ENCODE measurements at places on chromosomes 7 and 10.

DNA sequence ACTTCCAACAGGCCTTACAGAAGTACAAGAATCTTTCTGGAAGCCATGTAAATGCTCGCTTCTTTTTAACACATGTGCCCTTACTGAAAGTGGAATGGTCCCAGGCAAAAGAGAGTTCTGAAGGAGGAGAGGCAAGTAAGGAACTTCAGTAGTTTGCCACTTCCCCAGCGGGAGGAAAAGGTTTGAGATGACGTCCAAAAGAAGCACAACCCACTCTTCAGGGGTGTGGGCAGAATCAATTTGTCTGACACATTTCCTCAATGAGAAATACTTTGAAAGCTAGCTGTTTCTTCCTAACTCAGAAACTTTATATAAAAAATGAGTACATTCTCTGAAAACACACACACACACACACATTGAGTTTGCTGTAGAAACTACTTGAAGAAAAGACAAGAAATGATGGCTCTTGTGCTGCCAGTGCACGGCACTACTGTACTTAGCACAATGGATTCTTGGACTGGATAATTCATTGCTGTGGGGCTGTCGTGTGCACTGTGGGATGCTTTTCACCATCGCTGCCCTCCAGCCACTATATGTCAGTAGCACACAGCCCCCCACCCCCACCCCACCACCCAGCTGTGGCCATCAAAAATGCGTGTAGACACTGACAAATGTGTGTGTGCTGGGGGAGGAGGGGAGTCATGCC, 183.0 kb downstream of the SRPK2 start:
- DNase-seq = no peak

DNA sequence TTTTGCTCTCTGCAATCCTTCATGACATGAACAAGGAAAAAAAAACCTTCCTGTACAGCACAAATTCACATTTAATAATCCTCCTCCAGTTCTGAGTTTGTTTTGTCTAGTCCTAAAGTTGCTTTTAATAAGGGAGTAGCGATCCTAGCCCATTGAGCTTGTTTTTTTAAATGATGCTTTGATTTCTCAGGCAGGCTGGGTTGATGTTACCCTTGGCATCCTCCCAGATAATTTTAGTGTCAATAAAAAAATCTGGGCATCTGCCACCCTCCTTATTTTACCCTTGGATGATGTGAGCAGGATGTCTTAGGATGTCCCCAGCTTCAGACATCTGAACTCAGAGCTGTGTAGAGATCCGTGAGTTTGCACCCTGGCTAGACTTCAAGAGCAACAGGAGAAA, 33.9 kb upstream of the PROSER2 start:
- no peak for DNase-seq

- no peak for DNase-seq
Measured at GRCh38 chr10:103550229-103550628, 56.7 kb downstream of the NEURL1 start.

DNA sequence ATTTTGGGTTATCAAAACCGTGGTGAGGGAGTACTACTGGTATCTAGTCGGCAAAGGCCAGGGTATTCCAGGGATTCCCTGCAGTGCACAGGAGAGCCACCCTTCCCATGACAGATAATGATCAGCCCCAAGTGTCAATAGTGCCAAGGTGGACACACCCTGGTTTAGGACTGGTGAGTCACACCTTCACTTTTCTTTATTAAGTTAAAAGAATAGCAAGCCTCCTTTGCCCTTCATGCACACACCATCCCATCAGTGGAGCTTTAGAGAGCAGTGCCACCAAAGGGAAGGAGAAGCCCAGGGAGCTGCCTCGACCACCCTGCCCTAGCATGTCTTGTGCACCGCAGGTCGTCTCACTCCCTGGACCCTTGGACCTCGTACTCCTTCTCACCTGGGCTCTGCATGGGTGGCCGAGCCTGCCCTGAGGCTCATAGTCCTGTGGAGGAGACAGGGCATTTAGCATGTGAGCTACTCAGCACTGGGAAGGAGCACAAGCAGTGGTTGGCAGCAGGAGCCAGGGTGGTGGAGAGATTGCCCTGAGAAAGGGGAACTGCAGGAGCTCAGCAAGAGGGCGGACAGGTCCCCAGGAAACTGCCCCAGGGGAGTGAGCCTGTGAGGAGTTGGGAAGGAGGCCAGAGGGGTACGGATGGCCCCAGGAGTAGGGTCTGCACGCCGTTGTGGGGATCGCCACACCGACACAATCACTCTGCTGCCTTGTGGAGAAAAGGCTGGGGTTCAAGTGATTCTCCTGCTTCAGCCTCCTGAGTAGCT, 17.4 kb downstream of the UBE2D4 start:
- DNase-seq = no peak

DNA sequence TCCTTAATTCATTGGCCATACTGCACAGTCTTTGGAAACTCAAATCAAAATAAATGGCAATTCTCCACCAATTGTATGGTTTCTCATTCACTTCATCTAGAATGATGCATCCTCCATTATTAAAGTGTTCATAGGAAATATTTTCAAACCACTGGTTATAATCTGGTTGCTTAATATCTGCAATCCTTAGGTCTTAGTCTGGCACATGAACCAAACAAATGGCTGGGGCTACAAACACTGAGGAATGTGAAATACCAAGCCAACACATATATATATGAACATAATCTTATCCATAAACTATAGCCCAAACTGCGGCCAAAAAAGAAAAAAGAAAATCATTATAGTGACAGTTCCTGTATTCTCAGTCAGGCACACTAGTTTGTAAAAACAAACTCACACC, 5.7 kb upstream of the MSS51 start:
- no peak for DNase-seq

- no peak for DNase-seq
Measured at GRCh38 chr7:57821438-57822382, 371.7 kb downstream of the ZNF716 start.

GRCh38 chr7:157910446-157910845, 573.6 kb downstream of the DNAJB6 start:
- DNase-seq = no peak

GRCh38 chr10:107450056-107450455, 285.6 kb upstream of the SORCS1 start:
- no peak for DNase-seq

DNA sequence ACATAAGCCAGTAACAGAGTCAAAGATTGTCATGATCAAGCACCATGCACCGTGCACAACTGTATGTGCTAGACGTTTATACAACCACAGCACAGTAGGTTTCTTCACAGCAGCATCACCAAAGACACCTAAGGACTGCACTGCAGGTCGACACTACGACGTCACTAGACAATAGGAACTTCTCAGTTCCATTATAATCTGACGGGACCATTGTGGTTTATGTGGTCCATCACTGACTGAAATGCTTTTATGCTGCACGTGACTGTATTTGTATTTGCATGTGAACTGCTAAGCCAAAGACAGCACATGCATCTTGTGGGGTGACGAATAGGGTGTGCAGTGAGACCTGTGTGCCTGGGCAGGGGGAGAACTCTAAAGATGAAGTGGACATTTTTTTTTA, 164.9 kb downstream of the PARD3 start:
- DNase-seq = no peak

DNA sequence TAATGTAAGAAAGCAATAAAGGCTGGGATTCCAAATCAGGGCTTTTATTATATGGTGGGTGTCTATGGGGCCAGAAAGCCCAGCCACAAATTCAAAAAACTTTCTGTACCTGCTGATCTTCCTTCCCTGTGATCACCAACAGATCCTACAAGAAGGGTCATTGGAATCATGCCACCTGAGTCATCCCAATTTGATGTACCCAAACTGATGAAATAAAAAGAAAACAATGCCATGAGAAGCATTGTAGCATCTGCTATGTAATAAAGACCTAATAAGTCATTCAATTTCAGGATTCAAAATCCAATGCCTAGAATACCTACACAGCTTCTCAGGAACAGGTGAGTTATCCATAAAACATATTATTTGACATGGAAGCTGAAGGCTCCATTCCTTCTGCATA, 228.8 kb downstream of the DKK1 start:
- DNase-seq = no peak

Measured in right lobe of liver (tissue), 6 donors.